ENCODE measurements at places on chromosomes 6 and 20.

GRCh38 chr6:135280375-135281136 lies 99.4 kb downstream of the MYB start:
- DNase-seq: no peak

- DNase-seq: no peak
These were observed 157.8 kb downstream of the RCAN2 start for GRCh38 chr6:46333481-46333880.

GRCh38 chr6:85867595-85867994 lies 224.9 kb upstream of the SYNCRIP start:
- DNase-seq: no peak

GRCh38 chr20:41177636-41178035 lies 40.3 kb downstream of the PLCG1 start:
- no peak for DNase-seq
